Stimulated activated CD4-positive, alpha-beta T cell treated with anti-CD3 and anti-CD28 coated beads, Interleukin-12 subunit alpha, Interleukin-12 subunit beta, amount 100 ng/mL, for 24 hours (primary cell): ENCODE measurements at places on chromosomes 2 and 18.

DNA sequence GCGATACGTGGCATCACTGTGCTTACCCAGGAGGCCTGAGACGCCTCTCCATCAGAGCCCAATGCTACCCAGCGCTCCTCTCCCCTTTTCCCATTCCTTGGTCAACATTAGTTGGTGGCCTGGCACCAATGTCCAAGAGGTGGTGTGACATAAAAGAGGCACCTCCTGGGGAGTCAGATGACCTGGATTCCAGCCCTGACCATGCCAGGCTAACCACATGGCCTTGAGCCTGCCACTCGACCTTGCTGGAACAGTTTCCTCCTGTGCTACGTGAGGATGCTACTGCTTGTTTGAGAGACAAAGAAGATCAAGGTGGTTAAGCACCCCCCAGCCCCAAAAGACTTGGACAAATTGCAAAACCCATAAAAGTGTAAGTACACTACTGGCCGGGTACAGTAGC is 76.6 kb downstream of the INPP4A start:
- DNase-seq, result no peak

DNA sequence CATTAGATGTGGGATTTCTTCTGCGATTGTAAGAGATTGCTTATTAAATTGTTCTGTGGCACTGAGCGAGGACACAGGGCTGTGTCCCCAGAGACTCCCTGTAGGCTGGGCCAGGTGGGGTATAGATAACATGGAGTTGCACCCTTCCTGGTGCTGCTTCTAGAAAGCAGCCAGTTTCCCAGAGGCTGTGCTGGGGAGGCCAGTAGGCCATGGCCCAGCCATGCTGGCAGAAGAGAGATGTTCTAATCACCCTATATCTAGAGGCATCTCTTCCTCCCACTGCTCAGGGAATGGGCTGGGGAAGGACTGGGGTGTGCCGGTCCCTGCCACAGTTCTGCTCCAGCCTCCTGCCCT is 66.9 kb downstream of the HS1BP3 start:
- DNase-seq, result no peak

- no peak for DNase-seq
Observed at GRCh38 chr18:74522635-74523548, 11.4 kb upstream of the CNDP1 start.

DNA sequence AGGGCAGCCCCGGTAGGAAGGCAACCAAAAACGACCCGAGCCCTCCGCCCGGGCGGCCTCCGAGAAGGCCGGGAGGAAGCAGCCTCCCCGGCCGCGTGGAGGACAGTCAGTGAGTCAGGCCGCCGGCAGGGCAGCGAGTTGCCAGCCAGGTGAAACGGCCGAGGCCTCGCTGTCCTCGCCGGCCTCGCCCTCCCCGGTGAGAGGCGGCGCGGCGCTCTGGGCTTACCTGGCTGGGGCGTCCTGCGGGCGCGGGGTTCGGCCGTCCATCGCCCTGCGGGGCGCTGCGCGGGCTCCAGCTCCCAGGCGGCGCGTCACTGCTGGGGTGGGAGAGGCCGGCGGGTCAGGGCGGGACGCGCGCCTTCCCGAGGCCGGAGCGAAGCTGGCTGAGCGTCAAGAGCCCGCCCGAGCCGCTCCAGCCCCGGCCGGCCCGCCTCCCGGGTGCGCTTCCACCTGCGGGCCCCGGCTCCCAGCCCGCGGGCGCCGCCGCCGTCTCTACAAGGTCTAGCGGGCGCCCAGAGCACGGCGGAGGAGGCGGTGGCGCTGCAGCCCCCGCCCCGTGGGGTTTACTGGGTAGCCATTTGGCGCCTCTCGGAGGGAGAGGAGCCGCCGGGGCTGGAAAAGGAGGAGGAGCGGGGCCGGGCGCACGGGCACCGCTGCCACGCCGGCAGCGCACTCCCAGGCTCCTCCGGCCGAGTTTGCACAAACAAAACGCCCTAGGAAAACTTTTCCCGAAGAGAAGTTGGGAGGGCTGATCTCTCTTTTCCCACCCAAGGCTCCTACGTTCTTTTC is 499 bp downstream of the COBLL1 start:
- no peak for DNase-seq

DNA sequence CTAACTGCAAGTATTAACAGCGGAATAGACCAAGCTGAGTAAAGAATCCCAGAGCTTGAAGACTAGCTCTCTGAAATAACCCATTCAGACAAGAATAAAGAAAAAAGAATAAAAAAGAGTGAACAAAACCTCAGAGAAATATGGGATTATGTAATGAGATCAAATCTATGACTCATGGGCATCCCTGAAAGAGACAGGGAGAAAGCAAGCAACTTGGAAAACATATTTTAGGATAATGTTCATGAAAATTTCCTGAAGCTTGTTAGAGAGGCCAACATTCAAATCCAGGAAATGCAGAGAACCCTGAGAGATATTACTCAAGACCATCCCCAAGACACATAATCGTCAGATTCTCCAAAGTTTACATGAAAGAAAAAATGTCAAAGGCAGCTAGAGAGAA is 17.3 kb downstream of the PFN4 start:
- no peak for DNase-seq

- DNase-seq, result no peak
Observed at GRCh38 chr2:236250909-236251579, 13.2 kb downstream of the ASB18 start.

- no peak for DNase-seq
Observed at GRCh38 chr2:223414646-223415045, 187.5 kb downstream of the SCG2 start.

- no peak for DNase-seq
Observed at GRCh38 chr2:8536686-8537561, 144.9 kb upstream of the ID2 start.

DNA sequence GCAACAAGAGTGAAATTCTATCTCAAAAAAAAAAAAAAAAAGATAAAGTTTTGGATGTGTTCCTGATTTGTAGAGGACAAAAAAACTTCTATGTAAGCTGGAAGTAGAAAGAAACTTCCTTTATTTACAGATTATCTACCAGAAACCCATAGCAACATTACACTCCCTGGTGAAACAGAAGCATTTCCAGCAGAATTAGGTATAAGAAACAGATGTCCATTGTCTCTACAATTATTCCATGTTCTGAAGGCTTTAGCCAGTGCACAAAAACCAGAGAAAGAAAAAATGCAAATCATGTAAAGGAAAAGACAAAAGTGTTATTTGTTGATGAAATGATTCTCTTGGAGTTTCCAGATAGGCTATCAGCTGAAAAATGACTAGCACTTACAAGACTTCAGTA is 4.9 kb downstream of the TUBB6 start:
- DNase-seq, result no peak

DNA sequence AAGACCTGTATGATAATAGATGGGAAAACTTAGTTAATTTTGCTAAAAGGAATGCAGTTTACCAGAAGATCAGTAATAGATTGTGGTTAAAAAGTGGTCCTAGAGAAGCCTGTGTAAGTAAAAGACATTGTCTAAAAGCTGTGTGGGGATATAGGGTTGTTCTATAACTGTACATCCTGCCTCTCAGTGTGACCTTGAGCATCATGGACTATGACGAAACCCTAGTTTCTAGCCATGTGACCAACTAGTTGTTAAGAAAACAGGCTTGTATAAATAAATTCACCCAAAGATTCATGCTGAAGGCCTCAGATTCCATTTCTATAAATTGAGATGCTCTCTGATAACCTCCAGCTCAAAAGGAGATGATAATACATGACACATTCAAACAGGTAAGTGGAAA is 160.7 kb downstream of the IKZF2 start:
- no peak for DNase-seq

GRCh38 chr18:46174342-46175041 is 70.3 kb downstream of the HAUS1 start:
- DNase-seq, result peak; percentile 34

DNA sequence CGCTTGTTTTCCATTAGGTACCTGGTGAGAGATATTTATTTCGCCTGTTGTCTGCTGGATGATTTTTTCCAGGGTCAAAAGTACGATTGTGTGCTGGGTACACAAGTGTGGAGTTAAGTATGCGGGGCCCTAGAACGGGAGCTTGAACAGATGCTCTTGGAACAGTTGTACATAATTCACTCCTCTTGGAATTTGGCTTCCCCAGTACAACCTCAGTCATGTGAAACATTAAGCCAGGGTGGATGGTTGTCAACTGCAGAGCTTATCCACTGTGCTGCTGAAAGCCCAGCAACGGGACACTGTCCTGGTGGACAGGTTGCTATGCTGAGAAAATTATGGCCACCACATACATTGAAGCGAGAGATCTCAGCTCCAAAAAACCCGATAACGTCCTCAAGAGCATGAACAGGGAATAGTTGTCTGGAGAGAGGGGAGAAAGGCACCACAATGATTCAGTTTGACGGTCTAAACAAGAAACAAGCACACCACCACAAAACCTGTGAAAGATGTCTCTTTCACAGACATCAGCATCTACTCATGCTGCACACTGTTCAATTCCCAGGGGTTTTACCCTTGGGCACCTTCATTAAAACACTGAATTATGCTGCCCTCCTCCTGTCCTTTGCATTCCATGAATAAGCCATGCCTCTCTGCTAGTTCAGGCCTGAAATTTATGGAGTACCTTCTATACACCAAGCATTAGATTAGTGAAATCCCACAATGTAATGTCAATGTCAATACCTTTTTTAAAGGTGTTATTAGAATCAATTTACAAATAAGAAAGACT is 176.8 kb upstream of the TRIB2 start:
- no peak for DNase-seq
